ENCODE measurements at places on chromosomes 7 and 10.

DNA sequence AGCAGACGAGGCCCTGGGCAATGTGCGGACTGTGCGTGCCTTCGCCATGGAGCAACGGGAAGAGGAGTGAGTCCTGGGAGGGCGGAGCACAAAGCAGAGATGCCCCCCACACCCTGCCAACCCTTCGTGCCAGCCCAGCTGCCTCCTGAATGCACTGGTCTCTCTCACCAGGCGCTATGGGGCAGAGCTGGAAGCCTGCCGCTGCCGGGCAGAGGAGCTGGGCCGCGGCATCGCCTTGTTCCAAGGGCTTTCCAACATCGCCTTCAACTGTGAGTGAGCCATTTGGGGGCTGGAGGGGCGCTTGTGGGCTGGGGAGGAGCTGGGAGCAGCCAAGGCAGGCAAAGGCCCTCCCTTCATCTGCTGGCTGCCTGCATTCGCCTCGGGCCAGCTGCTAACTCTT, 7.7 kb downstream of the ABCB8 start:
- DNase-seq = no peak

GRCh38 chr7:141975806-141976523, 2.4 kb upstream of the TAS2R38 start:
- peak; percentile 81 for DNase-seq

DNA sequence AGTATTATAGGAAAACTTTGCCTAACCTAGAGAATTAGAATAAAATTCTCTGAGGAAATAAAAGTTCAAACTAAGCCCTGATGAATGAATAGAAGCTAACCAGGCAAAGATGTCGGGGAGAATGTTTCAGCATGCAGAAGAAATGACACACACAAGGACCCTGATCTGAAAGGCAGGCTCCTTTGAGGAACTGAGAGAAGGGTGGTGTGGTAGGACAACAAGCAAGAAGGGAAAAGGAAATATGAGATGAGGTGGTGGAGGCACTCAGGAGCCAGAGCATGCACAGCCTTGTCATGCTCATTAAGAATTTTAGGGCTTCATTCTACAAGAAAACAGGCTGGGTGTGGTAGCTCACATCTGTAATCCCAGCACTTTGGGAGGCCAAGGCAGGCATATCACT, 90.6 kb downstream of the ARHGAP12 start:
- DNase-seq = no peak

- no peak for DNase-seq
These were observed 186.3 kb upstream of the ADARB2 start for GRCh38 chr10:1923586-1923985.

GRCh38 chr7:123570390-123571182, 13.0 kb upstream of the NDUFA5 start:
- DNase-seq = no peak

DNA sequence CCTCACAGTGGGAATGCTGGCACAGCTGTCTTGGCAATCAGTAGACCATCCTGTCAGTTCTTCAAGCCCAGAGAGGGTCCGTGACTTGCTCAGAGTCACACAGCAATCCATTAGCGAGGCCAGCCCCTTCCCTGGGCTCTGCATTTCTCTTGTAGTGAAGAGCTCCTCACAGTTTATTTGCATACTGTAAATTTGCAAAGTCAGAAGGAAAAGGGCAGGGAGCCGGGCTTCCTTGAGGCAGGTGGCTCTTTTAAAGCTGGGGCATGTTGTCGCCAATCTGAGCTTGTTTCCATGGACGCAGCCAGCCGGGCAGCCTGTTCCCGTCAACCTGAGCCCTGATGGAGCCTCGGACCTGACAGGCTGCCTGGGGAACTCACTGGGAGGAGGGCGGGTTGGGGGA, 123.4 kb downstream of the CUX1 start:
- no peak for DNase-seq

DNA sequence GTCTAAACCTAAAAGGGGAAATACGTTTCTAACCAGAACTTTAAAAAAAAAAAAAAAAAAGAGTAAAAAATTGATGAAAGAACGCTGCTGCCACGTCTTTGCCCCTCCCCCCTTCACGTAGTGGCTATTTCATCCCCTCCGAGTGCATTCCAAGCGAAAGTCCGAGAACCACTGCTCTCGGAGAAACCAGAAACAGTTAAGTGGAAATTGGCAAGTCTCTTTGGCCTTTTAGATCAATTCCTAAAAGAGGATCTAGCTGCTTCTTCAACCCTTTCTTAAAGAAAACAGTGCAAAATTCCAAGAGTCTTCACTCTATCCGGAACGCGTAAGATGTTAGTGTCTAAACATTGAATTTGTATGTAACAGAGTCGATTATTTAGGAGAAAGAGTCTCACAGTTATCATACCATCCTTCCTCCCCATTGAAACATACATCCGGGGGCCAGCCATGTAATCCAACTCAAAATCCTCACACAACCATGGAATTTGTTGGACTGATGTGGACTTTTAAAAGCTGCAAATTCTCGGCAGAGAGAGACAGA, 1.1 kb downstream of the P4HA1 start:
- peak; percentile 12 for DNase-seq

DNA sequence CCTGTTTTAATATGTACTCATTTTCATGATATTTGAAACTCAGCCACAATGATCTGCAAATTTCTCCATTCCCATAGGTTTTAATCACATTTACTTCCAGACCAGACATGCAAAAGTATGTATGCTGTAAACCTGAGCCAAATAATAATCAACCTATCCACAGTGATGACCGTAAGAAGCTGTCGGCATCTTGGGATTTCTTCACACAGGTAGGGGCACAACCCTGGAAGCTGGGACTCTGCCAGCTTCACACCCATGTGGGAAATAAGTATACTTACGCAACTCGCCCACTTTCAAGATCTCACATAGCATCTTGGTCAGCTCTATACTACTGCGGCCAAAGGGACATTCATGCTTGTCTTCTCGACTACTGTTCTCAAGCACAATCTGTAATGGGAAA, 352.3 kb downstream of the ELMO1 start:
- no peak for DNase-seq

- DNase-seq = no peak
These were observed 11.9 kb upstream of the TSPAN15 start for GRCh38 chr10:69439350-69439739.

DNA sequence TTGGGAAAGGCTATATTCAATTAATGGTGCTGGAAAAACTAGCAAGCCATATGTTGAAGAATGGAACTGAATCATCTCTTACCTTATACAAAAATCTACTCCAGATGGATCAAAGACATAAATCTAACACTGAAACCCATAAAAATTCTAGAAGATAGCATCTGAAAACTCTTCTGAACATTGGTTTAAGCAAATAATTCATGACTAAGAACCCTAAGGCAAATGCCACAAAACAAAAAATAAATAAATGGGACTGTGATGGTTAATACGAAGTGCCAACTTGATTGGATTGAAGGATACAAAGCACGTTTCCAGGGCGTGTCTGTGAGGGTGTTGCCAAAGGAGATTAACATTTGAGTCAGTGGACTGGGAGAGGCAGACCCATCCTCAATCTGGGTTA, 1130.0 kb downstream of the DNAJB9 start:
- DNase-seq = no peak

DNA sequence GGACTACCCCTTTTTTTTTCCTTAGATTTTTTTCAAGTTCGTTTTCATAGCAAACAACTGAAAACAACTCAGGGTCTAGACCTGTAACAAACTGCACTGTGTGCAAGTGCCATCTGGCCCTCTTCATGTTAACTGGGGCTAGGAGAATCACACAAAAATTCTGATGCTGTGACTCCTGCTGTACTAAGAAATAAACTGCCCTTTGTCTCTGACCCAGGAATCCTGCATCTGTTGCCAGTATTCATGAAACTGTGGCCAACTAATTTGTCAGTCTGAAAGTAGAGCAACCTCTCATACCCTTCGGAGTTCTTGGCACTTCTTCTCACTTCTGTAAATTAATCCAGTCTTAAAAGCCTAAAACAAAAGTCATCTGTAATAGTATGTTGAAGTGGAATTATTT, 218.4 kb upstream of the PCDH15 start:
- DNase-seq = no peak

- no peak for DNase-seq
These were observed 52.1 kb upstream of the LMTK2 start for GRCh38 chr7:98054585-98054984.

GRCh38 chr7:121608785-121609184, 212.7 kb upstream of the FAM3C start:
- no peak for DNase-seq

DNA sequence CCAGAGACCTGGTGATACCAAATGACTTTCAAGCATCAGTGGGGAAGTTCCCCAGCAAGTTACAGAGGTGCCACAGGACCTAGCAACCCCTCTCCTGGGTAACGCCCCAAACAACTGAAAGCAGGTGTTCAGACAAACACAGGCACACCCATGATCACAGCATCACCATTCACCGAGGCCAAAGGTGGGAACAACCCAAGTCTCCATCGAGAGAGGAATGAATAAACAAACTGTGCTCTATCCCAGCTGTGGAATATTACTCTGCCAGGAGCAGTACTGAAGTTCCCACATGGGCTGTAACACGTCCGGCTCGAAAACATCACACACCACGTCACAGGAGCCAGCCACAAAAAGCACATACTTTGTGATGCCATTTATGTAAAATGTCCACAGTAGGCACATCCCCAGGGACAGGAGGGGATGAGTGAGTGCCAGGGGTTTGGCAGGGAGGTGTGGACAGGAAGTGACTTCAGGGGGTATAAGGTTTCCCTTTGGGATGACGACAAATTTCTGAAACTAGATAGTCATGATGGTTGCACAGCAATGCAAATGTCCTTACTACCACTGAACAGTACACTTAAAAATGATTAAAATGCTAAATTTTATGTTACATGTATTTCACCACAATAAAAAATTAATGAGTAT, 222.8 kb downstream of the TNS3 start:
- no peak for DNase-seq

DNA sequence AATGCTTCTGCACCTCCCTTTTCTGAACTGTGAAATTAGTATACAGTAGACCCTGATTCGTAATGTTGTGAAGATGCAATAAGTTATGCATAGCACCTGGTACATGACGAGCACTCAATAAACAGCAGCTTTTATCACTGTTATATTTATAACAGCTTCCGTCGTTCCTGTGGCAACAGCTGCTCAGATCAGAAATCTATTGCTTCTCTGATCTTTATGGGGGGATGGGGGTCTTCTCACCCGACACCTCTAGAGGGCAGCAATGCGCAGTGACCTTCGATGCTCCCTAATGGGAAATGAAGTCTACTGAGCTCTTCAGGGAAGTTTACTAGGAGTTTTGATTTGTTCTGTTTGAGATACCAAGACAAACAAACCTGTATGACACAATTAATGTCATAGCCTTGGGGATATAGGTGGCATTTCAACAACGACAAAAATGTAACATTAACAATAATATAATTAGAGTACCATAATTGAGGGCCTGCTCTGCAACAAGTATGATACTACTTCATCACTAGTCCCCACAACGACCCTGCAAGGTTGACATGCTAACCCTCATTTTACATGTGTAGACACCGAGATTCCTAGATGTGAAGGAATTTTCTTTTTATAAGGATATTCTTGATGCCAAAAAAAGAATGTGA, 289.6 kb downstream of the SFMBT2 start:
- peak; percentile 49 for DNase-seq

- DNase-seq = no peak
These were observed 222.3 kb downstream of the PLXNA4 start for GRCh38 chr7:132353936-132354335.

DNA sequence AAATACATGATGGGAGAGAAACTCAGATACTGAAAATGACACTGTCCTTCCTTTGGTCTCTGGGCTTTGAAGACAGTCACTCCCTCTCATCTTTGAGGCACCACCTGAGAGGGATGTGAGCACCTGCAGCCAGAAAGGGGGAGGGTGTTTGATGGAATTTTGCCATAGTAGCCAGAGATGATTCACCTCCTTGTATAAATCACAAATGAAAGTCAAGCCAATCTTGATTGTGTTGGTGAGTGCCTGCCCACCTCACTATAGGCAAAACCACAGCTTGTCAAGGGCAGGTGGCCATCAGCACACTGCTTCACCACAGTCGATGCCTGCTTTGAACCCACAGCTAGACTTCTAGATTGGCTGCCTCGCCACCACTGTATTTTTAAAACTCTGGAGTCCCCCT, 48.2 kb downstream of the PON1 start:
- DNase-seq = no peak

GRCh38 chr7:139297795-139298194, 43.3 kb upstream of the FMC1 start:
- DNase-seq = no peak

- no peak for DNase-seq
These were observed 9.3 kb downstream of the ZNF212 start for GRCh38 chr7:149248777-149249176.

DNA sequence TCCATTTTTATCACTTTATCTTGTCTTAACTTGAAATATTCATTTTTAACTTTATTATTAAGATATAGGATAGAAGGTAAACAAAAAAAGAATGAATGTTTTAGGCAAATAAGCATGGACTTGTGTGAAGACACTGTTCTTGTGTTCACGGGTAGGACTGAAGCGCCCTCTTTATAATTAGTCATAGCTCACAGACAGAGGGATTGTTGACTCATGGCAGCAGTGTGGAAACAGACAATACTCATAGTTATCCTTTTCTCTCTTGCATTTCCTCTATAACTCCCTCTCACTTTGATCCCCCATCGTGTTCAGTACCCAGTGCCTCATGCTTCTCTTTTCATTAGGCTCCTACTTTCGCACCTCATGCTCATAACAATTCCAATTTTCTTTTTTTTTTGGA, 731.8 kb downstream of the PHTF2 start:
- no peak for DNase-seq

- no peak for DNase-seq
These were observed 98.0 kb downstream of the ADAM12 start for GRCh38 chr10:126290232-126290631.

DNA sequence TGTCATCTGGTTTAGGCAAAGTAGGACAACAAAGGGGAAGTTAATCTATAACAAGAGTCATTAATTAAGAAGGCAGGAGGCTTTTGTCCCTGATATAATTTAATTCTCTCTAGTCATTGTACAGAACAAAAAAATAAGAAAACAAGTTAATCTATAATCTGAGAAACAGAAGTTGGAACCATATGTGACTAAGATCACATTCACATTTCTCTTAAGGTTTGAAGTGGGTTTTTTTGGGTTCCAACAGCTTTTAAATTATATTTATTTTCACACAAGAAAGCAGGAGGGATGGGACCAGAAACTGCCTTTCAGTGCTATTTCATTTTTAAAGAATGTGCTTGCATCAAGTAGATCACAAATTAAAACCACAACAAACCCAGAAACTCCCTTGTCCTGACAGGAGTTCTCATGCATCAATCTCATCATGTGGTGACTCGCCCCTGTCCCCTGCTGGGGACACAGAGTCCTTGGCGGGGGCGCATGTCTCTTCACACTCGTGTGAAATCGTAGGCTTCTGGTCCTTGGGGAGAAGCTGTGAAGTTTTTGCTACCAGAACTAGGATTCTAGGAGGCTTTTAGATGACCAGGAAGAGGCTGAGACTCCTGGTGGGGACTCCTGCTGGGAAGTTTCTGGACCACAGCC, 10.1 kb upstream of the OPN4 start:
- DNase-seq = no peak

GRCh38 chr7:112185005-112185834, 21.0 kb downstream of the DOCK4 start:
- DNase-seq = no peak

Data from progenitor cell of endocrine pancreas (in vitro differentiated cells).